ENCODE measurements at places on chromosomes 7 and 10.

DNA sequence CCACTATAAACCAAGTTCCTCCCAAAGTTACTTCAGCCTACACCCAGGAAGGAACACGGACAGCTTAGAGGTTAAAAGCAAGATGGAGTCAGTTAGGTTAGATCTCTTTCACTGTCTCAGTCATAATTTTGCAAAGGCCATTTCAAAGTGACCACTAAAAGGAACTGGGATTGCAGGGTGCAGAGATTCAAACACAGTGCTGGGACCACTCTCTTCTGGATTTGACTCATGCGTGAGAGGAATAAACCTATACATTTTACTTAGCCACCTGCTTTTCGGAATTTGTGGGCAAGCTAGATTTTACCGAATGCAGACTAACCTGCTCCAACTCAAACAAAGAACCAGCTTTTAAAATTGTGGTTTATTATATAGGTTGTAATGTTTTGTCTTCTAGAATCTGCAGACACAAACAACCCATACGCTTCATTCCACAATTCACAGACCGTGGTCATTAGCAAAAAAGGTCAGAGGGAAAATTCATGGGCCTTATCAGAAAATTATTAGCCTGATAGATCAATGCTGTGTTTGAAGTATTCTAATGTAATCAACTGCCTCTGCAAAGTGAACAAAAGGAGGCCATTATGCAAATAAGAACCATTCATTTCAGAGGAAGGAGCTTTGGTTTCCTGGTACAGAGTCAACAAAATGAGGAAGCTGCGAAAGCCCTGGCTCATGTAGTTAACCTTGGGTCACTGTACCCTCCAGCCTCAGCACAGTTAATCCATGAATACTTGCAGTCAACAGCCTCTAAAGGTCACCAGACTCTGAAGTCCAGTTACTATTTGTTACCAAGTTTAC lies 342.7 kb upstream of the KLF6 start:
- DNase-seq = no peak
- no peak overlapping the region for H3K4me3 ChIP-seq
- no peaks in the 10 kb centered on the region for H3K27me3 ChIP-seq
- no peaks in the 10 kb centered on the region for H3K4me1 ChIP-seq

- peaks cover 5% of the 10 kb centered on the region for H3K36me3 ChIP-seq
- no peaks in the 10 kb centered on the region for H3K4me1 ChIP-seq
- H3K27ac ChIP-seq = no peak overlapping the region
- H3K27me3 ChIP-seq = no peaks in the 10 kb centered on the region
- DNase-seq = no peak
Measured at GRCh38 chr7:8160779-8161345, 101.1 kb downstream of the ICA1 start.

DNA sequence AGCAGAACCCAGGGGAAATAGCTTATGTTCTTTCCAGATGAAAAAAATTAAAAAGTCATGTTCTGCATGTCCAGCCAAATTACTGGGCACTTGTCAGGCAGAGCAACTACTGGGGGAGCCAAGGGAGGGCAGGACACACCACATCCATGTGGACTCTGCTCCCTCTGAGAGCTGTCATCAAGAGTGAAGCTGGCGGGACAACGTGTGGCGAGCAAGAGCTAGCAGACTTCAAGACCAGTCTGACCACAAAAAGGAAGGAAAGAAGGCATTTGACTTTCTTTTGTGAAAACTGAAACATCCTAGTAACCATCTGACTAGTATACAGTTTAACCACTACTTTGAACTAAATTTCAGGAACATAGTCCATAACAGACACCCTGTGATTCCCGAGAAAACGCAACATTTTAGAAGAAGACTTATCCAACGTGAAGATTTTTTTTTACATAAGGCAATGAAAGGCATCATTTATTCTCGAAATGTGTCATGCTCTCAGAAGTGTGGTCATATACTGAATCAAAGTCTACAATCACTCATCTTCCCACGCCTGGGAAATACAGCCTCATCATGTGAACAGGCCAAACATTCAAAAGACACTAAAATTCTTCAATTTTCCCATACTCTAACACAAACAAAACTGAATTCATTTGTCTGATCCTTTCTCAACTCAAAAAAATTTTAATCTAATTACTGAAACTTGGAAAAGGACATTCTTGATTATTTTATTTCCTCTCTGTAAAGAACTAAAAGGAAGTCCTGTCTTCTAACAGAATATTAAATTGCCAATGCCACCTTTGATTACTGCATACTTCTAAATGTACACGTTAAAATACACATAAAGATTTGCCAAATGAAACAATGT lies 15.5 kb downstream of the CYTH3 start:
- no peak for DNase-seq
- H3K27ac ChIP-seq = peak overlapping the region; percentile 8
- no peak overlapping the region for H3K4me3 ChIP-seq
- H3K36me3 ChIP-seq = no peaks in the 10 kb centered on the region

- H3K27me3 ChIP-seq = no peaks in the 10 kb centered on the region
- no peak for DNase-seq
- H3K4me1 ChIP-seq = no peaks in the 10 kb centered on the region
- no peak overlapping the region for H3K4me3 ChIP-seq
Measured at GRCh38 chr10:13503745-13504463, 24.9 kb downstream of the BEND7 start.

DNA sequence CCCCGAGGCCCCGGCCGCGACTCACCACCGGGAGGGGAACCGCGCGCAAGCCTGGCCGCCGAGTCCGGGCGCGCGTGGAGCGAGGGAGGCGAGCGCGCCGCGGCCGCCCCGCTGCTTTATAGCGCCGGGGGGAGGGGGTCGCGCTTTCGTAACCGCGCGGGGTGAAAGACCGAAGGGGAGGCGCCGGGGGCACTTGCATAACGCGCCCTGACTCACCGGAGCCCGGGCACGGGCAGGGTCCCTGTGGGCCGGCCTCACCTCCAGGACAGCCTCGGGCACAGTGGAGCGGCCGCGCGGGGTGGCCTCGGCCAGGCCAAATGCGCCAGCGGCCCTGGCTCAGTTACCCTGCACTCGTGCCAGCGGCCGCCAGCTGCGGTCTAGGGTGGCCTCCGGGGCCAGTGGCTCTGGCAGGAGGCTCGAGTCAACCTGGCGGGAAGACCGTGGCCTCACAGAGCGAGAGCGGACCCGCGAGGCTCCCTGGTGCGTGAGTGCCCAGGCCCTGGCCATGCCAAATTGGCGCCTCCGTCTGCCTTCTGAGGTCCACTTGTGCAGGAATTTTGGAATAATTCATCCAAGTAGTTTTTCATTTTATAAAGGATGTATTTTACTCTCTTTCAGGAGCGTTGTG lies at the start of gene RBP4:
Gene RBP4, minus strand, starts transcription at position 90 of the 628 bp plus-strand sequence. CDS start 207 bp downstream, outside the sequence.
- no peak within 1 kb of the TSS for H3K27ac ChIP-seq
- DNase-seq = peak; percentile 73
- H3K4me3 ChIP-seq = peak within 1 kb of the TSS; percentile 45
- peaks cover 36% of the 10 kb centered on the region for H3K27me3 ChIP-seq
- no peaks in the 10 kb centered on the region for H3K4me1 ChIP-seq

GRCh38 chr10:26544932-26545331 lies 106.8 kb downstream of the APBB1IP start:
- H3K4me3 ChIP-seq = no peak overlapping the region
- no peak overlapping the region for H3K27ac ChIP-seq
- no peaks in the 10 kb centered on the region for H3K4me1 ChIP-seq
- DNase-seq = no peak

GRCh38 chr10:70830164-70830563 lies 14.4 kb downstream of the SGPL1 start:
- no peak overlapping the region for H3K4me3 ChIP-seq
- DNase-seq = peak; percentile 91
- H3K27ac ChIP-seq = peak overlapping the region; percentile 89
- H3K4me1 ChIP-seq = peaks cover 43% of the 10 kb centered on the region
- H3K27me3 ChIP-seq = no peaks in the 10 kb centered on the region
- H3K36me3 ChIP-seq = peaks cover 8% of the 10 kb centered on the region

DNA sequence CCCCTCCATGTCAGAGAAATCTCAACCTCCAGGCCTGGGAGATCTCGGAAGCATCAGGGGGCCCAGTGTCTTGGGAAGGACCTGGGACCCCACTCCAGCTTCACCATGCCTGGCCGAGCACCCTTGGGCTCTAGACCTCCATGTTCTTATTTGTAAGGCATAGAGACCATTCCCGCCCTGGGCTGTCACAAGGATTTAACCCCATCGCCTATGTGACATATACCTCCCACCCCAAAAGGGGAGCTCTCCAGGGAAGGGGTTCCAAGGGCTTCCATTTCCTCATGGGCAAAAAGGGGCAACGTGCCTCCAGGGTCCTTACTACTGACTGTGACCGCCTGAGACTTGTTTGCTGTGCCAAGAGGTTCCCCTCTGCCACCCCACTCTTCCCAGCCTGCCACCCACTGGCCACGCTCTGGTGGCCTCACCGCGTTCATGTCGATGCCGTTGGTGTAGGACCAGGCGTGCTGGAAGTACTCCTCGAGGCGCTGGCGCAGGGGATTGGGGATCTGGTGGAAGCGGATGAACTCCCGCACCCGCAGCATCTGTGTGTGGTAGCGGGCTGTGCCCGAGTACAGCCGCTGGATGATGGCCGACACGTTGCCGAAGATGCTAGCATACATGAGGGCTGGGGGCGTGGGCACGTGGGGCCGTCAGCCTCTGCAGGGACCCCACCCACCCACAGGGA lies 27.5 kb downstream of the KCNH2 start:
- H3K4me1 ChIP-seq = peaks cover 23% of the 10 kb centered on the region
- H3K27ac ChIP-seq = no peak overlapping the region
- no peak for DNase-seq

DNA sequence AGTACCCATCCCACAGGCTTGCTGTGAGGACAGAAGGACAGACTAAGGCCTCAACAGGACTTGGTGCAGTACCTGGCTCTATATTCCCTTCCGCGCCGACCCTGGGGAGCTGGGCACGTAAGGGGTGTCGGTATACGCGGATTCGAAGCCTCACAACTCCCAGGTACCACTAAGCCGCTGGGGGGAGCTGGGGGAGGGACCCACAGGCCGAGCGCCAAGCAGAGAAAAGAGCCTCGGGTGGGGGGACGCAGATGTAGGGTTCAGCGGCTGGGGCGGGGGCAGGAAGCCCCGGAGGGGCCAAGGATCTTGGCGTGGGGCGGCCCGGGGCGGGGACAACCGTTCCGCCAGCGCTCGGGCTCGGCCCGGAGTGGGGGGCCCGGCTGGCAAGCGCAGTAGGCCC lies 126.4 kb upstream of the ZNF746 start:
- peak overlapping the region; percentile 56 for H3K4me3 ChIP-seq
- H3K36me3 ChIP-seq = peaks cover 21% of the 10 kb centered on the region
- H3K27ac ChIP-seq = peak overlapping the region; percentile 5
- H3K27me3 ChIP-seq = no peaks in the 10 kb centered on the region
- peak; percentile 12 for DNase-seq

GRCh38 chr7:156640949-156641485 lies 443 bp downstream of the RNF32 start:
- no peaks in the 10 kb centered on the region for H3K36me3 ChIP-seq
- H3K27ac ChIP-seq = peak overlapping the region; percentile 87
- H3K4me3 ChIP-seq = peak overlapping the region; percentile 62
- H3K4me1 ChIP-seq = peaks cover 9% of the 10 kb centered on the region

- H3K27ac ChIP-seq = no peak overlapping the region
- H3K27me3 ChIP-seq = no peaks in the 10 kb centered on the region
- peaks cover 14% of the 10 kb centered on the region for H3K36me3 ChIP-seq
- no peak for DNase-seq
Measured at GRCh38 chr7:133071506-133071905, 10.4 kb downstream of the CHCHD3 start.

GRCh38 chr7:15954671-15955354 lies 268.3 kb upstream of the MEOX2 start:
- no peak overlapping the region for H3K27ac ChIP-seq
- H3K4me3 ChIP-seq = no peak overlapping the region
- no peaks in the 10 kb centered on the region for H3K27me3 ChIP-seq

DNA sequence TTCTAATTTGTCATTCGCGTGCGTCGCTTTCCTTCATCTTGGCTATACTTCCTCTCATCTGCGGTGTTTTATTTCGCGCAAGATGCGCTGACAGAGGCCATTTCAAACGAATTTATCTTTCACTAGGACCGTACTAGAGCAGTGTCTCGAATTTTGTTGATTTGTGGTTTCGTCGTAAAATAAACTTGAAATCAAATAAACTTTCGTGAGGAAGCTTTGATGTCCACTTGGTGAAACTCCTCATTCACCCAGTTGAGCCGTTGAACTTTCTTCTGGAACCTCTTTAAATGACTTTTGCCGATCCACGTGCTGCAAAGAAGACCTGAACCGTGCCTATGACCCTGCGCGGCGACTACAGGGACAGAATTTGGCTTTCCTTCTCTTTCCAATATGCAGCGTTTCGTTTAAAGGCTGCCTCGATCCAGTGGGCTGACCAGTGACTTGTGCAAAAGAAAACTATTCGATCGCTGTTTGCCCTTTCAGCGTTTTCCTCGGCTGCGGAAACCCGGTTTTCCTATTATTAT lies 163.9 kb upstream of the PPP1R3A start:
- H3K4me1 ChIP-seq = peaks cover 13% of the 10 kb centered on the region
- peaks cover 4% of the 10 kb centered on the region for H3K27me3 ChIP-seq
- H3K36me3 ChIP-seq = no peaks in the 10 kb centered on the region
- H3K4me3 ChIP-seq = peak overlapping the region; percentile 70
- H3K27ac ChIP-seq = peak overlapping the region; percentile 92

- no peaks in the 10 kb centered on the region for H3K27me3 ChIP-seq
- DNase-seq = no peak
- H3K36me3 ChIP-seq = no peaks in the 10 kb centered on the region
- H3K4me3 ChIP-seq = no peak overlapping the region
Measured at GRCh38 chr10:68099736-68100135, 9.6 kb upstream of the MYPN start.

DNA sequence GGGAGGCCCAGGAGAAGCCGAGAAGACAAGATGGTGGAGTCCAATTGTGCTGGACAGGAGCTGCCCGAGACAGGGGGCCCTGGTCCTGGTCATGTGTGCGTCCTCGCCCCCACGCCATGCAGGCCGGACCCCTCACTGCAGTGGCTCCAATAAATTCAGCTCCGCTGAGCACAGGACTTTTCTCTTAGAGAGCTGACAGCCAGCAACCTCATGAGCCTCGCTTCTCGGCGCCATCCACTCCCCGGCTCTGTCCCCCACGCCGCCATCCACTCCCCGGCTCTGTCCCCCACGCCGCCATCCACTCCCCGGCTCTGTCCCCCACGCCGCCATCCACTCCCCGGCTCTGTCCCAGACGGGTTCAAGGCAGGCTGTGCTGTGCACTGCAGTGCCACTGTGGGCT lies 2.8 kb upstream of the UTF1 start:
- H3K36me3 ChIP-seq = no peaks in the 10 kb centered on the region
- no peak overlapping the region for H3K27ac ChIP-seq
- no peak for DNase-seq
- H3K4me1 ChIP-seq = peaks cover 5% of the 10 kb centered on the region
- H3K4me3 ChIP-seq = no peak overlapping the region

DNA sequence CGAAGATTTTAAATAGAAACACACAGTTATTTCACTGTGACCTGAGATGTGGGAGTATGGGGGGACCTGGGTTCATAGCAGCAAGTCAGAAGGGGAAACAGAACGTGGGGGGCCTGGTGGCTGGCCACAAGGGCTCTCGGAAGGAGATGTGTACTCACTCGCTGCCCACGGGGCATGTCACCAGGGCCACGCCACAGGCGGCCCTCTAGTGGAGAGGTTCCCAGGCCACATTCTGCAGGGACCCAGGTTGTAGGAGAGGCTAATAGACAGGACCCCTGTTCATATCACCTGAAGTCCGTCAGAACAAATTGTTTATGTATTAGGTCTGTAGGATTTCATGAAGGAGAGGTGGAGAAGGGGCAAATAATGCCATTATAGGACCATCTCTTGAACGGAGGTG lies 25.1 kb upstream of the SVOPL start:
- H3K27me3 ChIP-seq = no peaks in the 10 kb centered on the region
- H3K4me3 ChIP-seq = no peak overlapping the region
- no peak overlapping the region for H3K27ac ChIP-seq
- H3K36me3 ChIP-seq = no peaks in the 10 kb centered on the region

All from large intestine (tissue), 12 donors.